T-helper 17 cell (primary cell): ENCODE measurements at places on chromosomes 6 and 20. TPM values are rescaled to one million over a fixed set of nuclear protein-coding genes. Genes with fewer than 3 reads are reported as not detected.

The E2F3 gene
- total RNA-seq: 8.8 TPM

GRCh38 chr20:14220986-14221385 is 116.4 kb downstream of the FLRT3 start:
- H3K4me1 ChIP-seq: no peaks in the 10 kb centered on the region
- H3K27me3 ChIP-seq: no peaks in the 10 kb centered on the region
- H3K36me3 ChIP-seq: no peaks in the 10 kb centered on the region
- DNase-seq: no peak

GRCh38 chr20:13543783-13544182 is 94.9 kb downstream of the TASP1 start:
- H3K4me1 ChIP-seq: peaks cover 15% of the 10 kb centered on the region
- no peak for DNase-seq
- H3K4me3 ChIP-seq: no peak overlapping the region
- no peaks in the 10 kb centered on the region for H3K27me3 ChIP-seq

DNA sequence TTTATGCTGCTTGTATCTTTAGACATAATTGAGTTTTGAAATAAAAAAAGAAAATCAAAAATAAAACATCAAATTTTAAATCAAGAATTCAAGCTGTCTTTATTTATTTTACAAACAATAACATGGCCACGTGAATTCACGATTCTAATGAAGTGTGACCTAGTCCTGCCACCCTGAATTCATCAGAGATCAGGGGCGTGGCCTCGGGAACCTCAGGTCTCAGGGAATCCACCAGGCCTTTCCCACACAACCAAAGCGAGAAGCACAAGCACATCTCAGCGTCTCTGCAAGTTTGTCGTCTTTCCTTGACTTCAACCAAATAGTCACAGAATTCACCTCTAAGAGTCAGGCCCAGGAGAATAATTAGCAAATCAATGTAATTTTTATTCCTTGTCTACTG is 107.9 kb downstream of the DACT2 start:
- H3K4me3 ChIP-seq: no peak overlapping the region
- no peaks in the 10 kb centered on the region for H3K4me1 ChIP-seq
- H3K36me3 ChIP-seq: no peaks in the 10 kb centered on the region

GRCh38 chr6:106488494-106489370 is 128.2 kb downstream of the CRYBG1 start:
- H3K27ac ChIP-seq: no peak overlapping the region
- H3K36me3 ChIP-seq: peaks cover 5% of the 10 kb centered on the region
- peaks cover 20% of the 10 kb centered on the region for H3K27me3 ChIP-seq
- no peak overlapping the region for H3K4me3 ChIP-seq
- H3K4me1 ChIP-seq: peaks cover 10% of the 10 kb centered on the region
- no peak for DNase-seq

DNA sequence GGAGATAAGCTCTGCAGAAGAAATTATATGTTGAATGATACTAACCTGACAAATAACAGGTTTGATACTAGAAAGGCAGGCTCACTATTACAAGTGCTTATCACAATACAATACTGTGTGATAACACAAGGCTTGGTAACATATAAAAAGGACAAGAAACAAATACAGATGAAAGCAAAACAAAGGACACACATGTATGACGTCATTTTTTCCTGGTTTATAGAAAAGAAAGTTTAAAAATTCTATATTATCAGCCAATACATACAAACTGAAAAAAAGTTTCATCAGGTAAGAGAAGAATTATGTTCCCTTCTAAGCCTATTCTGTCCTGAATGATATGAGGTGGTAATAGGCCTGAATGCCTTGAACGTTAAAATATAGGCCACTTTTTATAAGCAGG is 32.3 kb upstream of the MCM9 start:
- H3K27me3 ChIP-seq: no peaks in the 10 kb centered on the region
- no peak overlapping the region for H3K4me3 ChIP-seq
- H3K27ac ChIP-seq: peak overlapping the region; percentile 6
- H3K36me3 ChIP-seq: peaks cover 2% of the 10 kb centered on the region
- DNase-seq: no peak

- no peak overlapping the region for H3K27ac ChIP-seq
- peaks cover 8% of the 10 kb centered on the region for H3K4me1 ChIP-seq
Measured at GRCh38 chr6:163369628-163370365, 44.7 kb upstream of the QKI start.

DNA sequence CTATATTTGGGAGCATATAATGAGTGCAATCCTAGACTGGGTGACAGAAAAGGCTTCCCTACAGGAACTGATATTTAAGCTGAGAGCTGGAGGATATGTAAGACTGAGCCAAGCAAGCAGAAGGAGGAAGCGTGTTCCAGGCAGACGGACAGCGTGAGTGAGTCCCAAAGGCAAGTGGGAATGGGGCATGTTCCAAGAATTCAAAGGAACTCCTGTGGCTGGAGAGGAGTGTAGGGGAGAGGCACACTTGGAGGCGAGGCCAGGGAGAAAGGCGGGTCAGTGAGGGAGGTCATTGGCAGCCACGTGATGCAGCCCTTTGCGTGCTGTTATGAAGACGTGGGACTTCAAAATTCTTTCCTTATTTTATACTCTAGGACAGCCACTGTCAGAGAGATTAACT is 27.9 kb upstream of the SGK1 start:
- no peak for DNase-seq
- H3K36me3 ChIP-seq: no peaks in the 10 kb centered on the region

DNA sequence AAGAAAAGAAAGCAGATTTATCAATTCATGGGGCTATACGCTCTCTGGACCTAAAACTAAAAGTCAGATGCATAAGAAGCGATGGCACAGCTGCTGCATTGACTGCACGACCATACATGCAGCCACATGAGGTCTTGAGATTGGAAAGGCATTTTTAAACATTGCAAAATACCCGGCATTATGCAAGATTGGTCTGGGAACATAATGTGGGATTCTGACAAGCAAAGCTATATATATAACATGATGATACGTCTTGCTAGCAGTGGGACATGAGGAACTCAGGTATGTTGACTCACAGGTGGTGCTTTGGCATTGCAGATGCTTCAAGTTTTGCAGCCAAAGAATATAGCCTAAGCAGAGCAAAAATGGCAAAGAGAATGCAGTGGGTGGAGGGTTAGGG is 55.1 kb downstream of the SAMD3 start:
- no peak overlapping the region for H3K27ac ChIP-seq
- peaks cover 2% of the 10 kb centered on the region for H3K4me1 ChIP-seq
- no peaks in the 10 kb centered on the region for H3K27me3 ChIP-seq
- DNase-seq: no peak
- H3K36me3 ChIP-seq: no peaks in the 10 kb centered on the region
- H3K4me3 ChIP-seq: no peak overlapping the region

GRCh38 chr6:166023273-166023989 is 144.2 kb downstream of the TBXT start:
- no peak overlapping the region for H3K4me3 ChIP-seq
- no peak overlapping the region for H3K27ac ChIP-seq
- H3K36me3 ChIP-seq: no peaks in the 10 kb centered on the region
- H3K4me1 ChIP-seq: no peaks in the 10 kb centered on the region
- H3K27me3 ChIP-seq: no peaks in the 10 kb centered on the region
- DNase-seq: no peak

DNA sequence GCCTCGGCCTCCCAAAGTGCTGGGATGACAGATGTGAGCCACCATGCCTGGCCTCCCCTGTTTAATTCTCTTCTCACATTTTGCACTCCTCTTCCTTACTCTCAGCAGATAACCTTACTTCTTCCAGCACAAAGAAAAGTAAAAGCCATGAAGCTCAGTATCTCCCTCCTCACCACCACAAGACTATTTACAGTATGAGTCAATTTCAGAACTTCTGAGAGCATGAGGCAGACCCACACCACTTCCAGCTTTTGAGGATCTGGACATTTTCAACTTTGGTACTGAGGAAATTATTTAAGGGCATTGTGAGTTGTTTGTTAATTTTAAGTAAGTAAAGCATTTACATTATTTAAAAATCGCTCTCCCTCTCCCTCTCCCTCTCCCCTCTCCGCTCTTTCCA is 8.0 kb upstream of the SNX3 start:
- H3K36me3 ChIP-seq: peaks cover 2% of the 10 kb centered on the region
- no peaks in the 10 kb centered on the region for H3K27me3 ChIP-seq
- no peak overlapping the region for H3K27ac ChIP-seq
- no peak overlapping the region for H3K4me3 ChIP-seq
